ENCODE measurements at places on chromosomes 12 and 14.

DNA sequence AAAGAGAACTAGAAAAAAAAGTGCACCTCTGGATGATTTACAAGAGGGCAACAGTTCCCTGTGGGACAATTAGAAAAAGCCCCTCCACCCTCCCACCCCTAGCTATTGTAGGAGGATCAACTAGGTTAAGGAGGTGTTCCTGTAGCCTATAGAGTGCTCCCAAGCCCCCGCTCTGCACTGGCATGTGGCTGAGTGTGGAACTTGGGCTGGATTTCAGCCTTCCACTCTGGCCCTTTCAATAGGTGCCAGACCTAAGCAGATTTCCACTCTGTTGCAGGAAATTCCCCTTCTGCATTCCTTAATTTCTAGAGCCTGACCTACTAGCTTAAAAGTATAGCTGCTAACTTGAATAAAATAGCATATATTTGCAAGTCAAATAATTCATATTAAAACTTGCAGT lies 2.8 kb downstream of the NFATC4 start:
- DNase-seq, result no peak

DNA sequence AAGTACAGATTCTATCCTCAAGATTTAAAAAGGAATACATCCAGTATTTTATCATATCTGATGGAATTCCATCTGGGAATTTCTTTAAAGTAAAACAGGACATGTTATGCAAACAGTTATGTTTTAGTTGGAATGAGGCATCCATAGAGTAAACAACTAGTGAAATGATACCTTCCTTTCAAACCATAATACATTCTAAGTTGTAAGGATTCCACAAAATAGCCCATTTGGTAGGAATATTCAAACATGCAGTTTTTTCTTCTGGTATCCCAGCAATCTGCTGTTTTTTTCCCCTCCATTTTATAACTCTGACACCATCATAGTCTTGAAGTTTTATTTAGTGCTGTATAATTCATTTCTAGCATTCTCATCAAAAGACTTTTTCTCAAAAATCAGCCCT lies 149.6 kb downstream of the ADAMTS20 start:
- no peak for DNase-seq

DNA sequence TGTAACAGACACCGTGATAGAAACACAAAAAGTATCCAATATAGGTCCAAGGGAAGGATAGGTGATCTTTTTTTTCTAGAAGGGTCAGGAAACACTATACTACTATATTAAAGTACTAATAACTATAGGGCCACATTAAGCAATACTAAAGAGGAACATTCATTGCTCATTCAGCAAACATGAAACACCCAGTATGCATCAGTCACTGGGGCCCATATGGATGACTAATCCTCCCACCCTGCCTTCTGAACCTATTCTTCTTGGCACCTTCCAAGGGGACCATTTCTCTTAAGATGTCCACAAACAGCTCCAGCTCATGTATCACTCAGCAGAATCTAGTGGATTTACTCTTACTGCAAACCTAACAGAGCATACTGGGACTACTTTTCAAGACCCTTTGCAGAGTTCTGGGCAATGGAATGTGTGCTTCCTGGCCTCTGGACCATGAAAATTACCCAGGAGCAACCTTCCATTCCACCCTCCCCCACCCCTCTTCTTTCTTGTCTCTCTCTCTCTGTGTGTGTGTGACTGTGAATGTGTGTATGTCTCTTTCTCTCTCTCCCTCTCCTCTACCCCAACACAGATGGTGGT lies 187.9 kb downstream of the EPS8 start:
- no peak for DNase-seq

DNA sequence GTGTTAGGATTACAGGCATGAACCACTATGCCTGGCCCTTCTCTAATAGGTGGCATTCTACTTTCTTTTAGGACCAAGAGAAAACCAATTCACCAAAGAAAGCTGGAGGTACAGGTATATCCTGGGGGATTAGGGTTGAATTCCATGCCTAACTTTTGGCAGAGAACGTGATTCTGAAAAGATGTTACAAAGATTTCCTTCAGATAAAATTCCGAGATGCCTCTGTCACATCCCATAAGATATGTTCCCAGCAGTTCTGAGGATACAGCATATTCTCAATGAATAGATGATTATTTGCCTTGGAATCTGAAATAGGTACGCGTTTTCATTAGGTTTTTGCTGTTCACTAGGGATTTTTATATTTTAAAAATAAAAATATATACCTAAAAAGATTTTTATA lies 111.9 kb upstream of the KRAS start:
- DNase-seq, result no peak

DNA sequence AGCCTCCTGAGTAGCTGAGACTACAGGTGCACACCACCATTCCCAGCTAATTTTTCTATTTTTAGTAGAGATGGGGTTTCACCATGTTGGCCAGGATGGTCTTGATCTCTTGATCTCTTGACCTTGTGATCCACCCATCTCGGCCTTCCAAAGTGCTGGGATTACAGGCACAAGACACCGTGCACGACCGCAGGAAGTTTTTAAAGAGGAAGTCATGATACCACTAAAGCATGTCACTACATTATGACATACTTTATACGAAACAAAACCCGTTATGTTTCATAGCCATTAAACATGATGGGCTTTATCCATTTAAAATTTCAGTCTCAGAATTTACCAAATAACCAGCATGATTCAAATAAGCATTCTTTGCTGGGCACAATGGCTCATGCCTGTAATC lies 83.8 kb upstream of the DUSP6 start:
- no peak for DNase-seq

- DNase-seq, result peak; percentile 45
Observed at GRCh38 chr14:67704484-67705089, 2.9 kb downstream of the RDH12 start.

DNA sequence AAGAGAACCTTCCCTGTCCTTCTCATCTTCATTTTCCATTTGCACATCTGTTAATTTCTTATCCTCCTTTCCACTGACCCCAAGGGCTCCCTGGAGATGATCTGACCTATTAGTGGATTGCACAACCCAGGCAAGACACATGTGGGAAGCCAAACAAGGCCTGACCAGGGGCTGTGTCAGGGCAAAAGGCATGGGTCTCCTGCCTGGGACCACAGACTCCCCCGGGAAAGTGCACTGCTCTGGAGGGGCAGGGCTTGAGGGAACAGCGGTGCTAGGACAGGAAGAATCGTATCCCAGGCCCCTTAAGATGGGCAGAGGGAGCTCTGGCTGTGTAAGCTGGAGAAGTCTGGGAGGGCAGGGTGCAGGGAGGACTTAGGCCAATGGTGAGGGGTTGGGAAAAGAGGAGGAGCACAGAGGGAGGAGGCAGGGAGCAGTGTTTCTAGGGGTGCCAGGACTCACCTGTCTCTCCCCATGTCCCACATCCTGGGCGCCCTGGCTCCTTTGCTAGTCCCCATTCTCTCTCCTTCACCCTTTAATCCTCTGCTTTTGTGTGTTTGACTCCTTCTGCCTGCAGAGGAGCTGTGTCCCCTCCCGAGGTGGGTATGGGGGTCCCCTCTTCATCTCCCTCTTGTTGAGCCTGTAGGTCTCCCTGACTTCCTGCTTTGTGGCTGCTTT lies 25.3 kb downstream of the PLEKHG3 start:
- DNase-seq, result no peak

DNA sequence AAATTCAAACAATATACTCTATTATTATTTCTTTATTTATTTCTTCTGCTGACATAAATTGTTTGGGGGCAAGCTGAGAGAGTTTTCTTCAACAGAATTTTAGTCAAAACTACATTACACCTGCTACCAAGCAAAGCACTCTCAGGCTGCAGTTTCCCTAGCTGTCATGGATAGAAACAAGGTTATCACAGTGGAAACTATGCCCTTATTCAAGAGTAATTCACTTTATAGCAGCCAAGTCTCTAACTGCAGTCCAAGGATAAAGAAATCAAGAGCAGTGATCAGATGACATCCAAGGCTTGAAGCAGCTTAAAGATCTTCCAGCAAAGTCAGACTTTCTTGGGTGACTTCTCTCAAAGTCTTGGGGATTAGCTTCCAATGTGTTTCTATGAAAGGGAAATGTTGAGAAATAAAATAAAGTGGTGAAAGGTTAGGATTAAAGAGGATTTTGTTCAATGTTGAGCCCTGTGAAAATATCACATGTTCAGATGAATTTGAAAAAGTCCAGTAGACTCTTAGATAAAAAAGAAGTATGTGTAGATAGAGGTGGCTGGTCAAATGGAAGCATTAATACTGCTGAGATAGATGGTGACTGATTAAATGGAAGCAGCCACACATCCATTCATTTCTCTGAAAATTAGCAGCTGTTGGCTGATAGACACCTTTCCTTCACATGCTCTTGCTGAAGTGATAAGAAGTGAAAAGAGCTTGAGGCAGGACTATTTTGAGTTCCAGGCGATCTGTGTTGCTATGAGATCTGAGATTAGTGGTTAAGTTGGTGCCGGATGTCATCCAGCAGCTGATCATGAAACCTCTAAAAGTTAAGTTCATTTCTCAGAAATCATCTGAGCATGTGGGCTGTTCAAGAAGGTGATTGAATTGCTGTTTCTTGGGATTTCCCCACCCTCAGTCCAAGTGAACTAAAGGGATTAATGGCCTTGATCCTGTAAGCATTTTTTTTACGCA lies 257.8 kb upstream of the BTG1 start:
- DNase-seq, result no peak

DNA sequence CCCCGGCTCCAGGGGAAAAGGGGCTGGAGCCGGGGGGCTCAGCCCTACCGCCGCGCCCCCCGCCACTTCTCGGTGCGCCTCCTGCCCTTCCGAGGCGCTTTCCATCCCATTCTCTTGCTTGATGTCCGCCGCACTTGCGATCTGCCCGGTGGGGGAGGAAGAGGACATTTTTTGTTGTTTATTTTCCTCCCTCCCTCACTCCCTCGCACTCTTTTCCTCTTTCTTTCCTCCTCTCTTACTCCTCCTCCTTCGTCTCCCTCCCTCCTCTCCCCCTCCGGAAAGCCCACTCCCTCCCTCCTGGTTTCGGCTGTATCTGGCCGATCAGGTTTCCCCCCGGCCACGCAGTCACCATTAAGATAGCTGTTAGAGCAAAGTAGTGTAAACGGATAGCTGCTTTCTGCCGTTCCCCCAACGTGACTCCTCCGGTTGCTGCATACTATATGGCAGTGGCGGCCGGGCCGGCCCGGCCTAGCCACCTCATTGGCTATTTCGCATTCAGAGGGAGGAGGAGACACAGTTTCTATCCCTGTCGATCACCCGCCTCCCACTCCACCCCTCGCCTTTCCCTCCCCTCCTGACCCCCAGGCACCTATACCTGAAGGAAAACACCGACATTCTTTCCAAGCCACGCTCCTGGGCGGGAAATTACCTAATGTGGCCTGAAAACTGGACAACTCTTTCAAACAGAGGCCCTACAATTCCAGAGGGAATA lies at the start of gene SIX4:
TSS of gene SIX4 (minus strand) at position 445 of the 712 bp plus-strand sequence. CDS start at position 168, 277 bp downstream.
- peak; percentile 92 for DNase-seq

GRCh38 chr12:123105211-123105826 lies 45.6 kb downstream of the PITPNM2 start:
- DNase-seq, result no peak

DNA sequence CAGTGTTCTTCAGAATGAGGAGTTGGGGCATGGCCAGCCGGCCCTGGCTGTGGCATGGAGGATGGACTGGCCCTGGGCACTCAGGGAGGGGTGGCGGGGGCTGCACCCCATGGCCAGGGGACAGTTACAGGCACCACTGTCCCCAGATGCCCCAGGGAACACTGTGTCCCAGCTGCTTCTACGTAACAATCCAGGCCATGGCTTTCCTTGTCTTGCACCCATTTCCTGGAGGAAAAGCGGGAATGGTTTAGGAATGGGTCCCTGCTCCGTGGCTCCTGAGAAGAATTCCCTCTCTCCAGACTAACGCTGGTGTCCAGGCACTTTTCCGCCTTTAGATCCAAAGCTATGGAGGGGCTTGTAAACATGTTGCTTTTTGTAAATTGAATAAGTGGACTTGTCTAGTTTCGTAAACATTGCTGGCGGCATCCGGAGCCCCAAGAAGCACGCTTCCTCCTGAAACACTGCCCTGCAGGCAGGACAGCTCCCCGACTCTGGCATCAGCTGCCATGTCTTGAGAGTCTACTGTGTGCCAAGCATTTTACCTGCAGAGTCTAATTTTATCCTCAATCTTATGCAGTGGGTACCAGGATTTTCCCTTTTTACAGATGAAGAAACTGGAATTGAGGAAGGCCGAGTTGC lies 238.3 kb downstream of the SLC41A2 start:
- DNase-seq, result no peak

- DNase-seq, result no peak
Observed at GRCh38 chr12:19038209-19038608, 91.3 kb upstream of the PLEKHA5 start.

- no peak for DNase-seq
Observed at GRCh38 chr14:71734076-71734475, 198.2 kb upstream of the RGS6 start.

DNA sequence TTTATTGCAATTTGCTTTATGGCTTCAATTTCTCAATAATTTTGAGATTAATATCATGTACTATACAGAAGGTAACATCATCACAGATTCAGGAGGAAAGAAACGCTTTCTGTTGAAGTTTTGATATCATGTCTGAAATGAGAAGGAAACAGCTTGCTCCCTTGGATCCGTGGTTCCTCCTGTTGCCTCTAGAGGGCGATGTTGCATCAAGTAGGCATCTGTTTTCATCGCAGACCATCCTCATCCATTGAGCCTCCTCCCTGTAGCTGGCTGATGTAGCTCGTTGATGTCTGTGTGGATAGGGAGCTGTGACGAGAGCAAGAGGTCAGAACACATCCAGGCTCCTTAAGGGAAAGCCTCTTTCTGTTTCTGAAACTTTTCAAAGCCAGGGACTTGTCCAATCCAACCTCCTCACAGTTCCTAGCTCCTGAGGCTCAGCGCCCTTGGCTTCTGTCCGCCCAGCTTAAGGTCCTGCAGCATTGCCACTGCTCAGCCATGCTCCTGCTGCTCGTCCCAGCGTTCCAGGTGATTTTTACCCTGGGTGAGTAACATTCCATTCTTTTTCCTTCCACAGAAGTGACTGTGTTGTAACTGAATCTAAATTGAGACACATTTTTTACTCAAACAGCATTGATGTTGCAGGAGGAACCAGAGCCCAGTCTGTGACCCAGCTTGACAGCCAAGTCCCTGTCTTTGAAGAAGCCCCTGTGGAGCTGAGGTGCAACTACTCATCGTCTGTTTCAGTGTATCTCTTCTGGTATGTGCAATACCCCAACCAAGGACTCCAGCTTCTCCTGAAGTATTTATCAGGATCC lies 304.8 kb upstream of the OR4E1 start:
- peak; percentile 3 for DNase-seq

- no peak for DNase-seq
Observed at GRCh38 chr12:95465275-95465674, 8.7 kb upstream of the METAP2 start.
